ENCODE measurements at places on chromosomes 13 and 19.

GRCh38 chr13:97809576-97809975 is 143.9 kb upstream of the IPO5 start:
- DNase-seq = peak; percentile 41

DNA sequence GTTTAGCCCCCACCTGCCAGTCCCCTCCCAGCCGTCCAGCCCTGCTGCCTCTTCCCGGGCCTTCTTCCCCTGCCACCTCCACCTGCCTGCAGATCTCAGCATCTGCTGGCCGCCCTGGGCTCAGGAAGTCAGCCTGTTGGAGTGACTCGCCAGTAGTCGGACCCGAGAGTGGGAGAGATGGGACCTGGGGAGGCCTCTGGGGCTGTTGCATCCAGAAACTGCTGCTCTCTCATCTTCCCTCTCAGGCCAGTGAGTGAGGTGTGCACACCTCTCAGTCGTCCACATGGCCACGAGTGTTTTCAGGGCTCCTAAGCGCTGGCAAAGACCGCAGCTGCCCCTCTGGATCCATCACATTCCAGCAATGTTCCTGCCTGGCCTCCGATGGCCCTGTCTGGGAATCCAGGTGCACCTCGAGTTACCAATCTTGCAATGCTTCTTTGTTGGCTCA is 151.8 kb upstream of the SOX1 start:
- no peak for DNase-seq

GRCh38 chr13:73658639-73659038 is 475.6 kb downstream of the KLF12 start:
- no peak for DNase-seq

DNA sequence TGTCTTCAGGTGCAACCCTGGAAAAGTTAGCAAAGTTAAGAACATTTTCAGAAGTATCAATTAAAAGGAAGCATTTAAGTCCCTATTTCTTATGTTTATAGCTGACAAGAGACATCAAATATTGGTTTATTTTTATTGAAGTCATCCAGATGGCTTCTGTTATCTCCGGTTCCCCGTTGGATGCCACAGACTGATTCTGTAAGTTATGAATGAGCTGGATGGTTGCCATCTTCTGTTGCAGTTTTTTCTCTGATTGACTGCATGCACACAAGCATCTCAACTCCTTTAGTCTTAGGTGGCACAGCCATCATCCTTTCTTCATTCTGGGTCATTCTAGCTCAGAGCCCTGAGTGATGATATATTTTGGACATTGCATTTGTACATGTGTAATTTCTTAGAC is 10.6 kb upstream of the OXGR1 start:
- no peak for DNase-seq

- no peak for DNase-seq
Measured at GRCh38 chr13:79621449-79621848, 140.5 kb downstream of the NDFIP2 start.

Measured in cardiac fibroblast (primary cell).